NCI-H146 (cell line): ENCODE measurements at places on chromosomes 6 and 20.
A peak's percentile ranks its signal among the peaks of the same experiment; 100 is the strongest.

DNA sequence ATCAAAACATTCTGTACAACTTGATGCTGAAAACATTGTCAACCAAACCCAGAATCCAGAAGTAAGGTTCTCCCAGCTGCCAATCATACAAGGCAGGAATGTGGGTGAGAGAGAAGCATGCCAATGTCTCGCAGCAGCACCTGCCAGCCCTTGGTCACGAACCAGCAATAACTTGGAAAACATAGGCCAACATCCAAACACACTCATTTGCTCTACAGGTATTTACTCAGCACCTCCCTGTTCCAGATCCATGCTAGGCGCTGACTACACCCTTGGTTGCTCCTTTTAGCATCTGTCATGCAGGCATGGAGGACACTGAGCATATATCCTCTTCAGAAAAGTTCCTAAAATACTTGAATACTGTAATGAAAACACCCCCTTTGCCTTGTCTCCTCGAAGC lies 63.6 kb downstream of the FAXC start:
- no peak for DNase-seq

GRCh38 chr6:119799596-119800509 lies 450.3 kb upstream of the MAN1A1 start:
- DNase-seq, result no peak

GRCh38 chr6:105275542-105275941 lies 95.7 kb upstream of the POPDC3 start:
- no peak for DNase-seq

DNA sequence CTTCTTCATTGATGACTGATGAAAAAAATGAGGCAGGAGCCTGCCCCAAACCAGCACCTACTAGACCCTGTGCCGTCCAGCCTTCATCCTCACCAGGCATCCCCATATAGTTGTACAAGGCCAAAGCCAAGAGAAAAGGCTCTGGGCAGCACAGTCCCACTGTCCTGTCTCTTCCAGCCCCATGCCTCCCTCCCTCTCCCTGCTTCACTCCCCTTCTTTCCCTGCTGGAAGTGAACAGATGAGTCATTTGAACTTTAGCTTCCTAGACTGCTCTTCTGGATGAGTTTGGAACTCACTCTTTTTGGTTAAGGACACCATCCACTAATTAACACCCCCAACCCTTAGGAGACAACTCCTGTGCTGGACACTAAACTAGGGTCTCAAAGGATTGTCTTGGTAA lies 235.2 kb downstream of the LRFN2 start:
- no peak for DNase-seq

- no peak for DNase-seq
Measured at GRCh38 chr20:32777177-32777956, 15.2 kb downstream of the DNMT3B start.

DNA sequence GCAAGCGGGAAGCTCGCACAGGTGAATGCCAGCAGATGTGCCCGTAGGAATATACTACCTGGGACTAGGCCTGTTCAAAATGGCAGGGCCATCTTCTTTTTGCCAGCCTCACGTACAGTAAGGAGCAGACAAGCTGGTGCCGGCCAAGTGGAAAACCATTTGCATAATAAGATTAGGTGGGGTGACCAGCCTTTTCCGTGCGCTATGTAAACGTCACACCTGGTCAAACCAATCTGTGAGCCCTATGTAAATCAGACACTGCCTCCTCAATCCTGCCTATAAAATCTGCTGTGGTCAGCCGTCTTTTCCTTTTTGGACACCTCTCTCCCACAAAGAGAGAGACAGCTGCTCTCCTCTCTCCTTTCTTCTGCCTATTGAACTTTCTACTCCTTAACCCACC lies 60.8 kb upstream of the TMEM30A start:
- peak; percentile 73 for DNase-seq

- no peak for DNase-seq
Measured at GRCh38 chr6:120303527-120303926, 954.0 kb upstream of the MAN1A1 start.

GRCh38 chr6:151098166-151098565 lies 141.6 kb upstream of the AKAP12 start:
- DNase-seq, result no peak

GRCh38 chr6:122494665-122495272 lies 23.2 kb upstream of the SERINC1 start:
- DNase-seq, result no peak

DNA sequence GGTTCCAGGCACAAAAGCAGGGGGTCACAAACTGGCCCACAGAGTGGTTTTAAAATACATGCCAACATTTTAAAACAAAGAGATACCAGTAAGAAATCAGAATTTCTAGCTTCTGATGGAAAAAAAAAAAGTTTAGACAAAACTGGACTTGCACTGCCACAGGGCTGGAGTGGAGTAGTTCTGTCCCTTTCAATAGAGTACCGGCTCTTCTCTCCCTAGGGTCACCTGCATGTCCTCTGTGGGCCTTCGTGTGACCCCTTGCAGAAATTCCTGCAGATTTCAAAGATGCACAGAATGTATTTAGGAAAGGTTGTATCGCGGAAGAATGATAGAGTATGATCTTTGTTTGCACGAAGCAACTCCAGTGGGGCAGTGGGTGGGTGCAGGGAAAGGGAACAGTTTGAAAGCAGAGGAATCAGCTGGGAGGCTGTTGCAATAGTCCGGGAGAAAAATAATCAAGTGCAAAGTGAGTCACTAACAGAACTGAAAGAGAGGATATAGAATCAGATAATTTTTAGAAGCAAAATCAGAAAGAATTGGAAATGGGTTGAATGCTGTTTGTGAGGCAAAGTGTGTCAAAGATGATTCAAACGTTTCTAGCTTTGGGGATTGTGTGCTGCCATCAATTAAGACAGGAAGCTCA lies 97.3 kb upstream of the STXBP5 start:
- DNase-seq, result peak; percentile 62

DNA sequence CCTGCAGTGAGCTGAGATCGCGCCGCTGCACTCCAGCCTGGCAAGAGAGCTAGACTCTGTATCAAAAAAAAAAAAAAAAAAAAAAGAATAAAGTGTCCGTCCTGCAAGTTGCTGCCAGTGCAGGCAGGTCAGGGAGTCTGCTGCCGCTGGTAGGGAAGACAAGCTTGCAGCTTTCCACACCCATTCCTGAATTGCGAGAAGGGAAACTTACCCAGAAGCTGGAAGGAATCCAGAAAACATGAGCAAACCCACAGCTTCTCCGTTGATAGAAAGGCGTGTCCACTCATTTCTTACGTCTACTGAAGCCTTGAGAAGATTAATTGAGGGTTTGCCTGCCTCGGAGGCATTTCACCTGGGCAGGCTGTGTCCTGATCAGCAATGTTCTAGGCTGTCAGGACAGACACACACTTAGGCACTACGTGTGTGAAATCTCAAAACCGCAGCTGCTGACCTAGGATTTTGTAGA lies 61.6 kb upstream of the DSP start:
- DNase-seq, result no peak

DNA sequence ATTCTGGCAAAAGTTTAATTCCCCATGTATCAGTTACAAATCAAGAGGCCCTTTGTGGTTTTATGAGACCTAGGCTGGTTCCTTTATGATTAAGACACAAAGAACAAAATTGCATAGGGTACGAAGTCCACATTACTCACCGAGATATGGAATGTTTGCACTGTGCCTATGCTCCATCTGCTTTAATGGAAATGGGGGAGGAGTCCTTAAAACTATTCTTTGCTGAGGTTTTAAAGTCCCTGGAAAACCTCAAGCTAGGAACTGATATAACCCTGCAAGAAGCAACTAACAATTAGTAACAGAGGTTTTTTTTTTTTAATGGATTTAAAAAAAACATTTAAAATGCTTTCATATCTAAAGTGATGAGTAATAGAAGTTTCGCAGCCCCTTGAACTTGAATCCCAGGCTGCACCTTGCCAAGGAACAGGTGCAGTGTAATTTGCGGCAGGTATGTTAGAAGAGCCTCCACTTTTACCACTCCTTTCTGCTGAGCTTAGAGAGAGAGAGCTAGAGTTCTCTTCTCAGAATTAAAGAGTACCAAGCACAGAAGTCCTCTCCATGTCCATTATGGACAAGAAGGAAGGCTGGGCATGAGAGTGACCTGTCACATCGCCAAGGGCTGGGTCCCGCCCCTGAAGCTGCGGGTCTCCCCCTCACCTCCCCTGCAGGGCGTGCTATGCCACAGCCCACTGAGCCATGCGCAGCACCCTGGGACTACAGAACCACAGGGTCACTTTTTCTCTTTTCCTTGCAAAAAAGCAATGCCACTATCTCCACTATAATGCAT lies 2.3 kb downstream of the SERPINB1 start:
- peak; percentile 68 for DNase-seq

DNA sequence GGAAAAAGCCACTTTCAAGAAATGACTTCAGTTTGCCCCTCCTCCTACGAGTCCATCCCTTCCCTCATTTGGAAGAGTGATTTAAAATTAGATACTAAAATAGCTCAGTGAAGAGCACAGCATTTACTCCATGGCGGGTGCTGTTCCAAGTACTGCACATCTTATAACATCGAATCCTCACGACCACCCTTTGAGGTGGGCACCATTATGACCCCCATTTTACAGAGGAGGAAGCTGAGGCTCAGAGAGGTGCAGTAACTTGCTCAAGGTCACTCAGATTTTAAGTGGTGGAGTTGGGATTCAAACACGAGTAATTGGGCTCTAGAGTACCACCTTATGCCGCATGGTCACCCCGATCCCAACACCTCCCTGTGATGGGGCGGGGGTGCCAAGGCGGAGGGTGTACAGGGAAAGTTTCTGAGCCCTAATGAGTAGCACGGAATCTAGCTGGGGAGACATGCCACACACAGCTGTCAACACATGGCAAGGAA lies 25.5 kb downstream of the TTBK1 start:
- no peak for DNase-seq

- no peak for DNase-seq
Measured at GRCh38 chr20:34528921-34529297, 12.7 kb downstream of the DYNLRB1 start.

DNA sequence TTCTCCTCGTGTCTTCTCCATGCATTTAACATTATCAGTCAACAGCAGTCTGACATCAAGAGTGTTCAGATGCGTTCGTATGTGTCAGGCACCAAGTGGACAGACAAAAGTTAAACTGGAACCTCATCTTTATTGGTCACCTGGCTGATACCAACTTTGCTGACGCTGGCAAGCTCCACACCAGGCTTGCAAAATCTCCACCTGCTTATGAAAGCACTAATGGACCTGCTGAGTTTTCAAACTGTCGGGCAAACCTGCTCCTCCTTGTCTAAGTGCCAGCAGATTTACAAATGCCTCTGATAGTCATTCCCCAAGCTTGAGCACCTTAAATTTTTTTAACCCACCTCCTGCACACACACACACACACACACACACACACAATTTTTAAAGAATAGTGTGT lies 27.9 kb upstream of the DSP start:
- peak; percentile 23 for DNase-seq

DNA sequence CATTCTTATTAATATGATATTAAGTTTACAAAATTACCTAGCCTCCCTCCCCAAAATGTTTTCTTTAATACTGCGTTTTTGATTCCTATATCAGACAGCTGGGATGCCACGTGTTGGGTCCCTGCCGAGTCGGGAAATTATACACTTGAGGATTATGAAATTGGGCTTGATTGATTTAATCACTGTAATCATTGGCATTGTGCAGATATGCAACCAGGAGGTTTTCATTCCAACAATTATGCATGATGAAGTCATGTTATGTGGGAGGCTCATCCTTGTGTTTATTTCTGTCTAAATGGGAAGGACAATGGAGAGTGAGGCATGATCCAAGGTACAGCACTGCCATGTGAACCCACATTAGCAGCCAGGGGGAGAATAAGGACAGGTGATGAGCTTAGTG lies 30.6 kb upstream of the RIPOR2 start:
- peak; percentile 79 for DNase-seq

DNA sequence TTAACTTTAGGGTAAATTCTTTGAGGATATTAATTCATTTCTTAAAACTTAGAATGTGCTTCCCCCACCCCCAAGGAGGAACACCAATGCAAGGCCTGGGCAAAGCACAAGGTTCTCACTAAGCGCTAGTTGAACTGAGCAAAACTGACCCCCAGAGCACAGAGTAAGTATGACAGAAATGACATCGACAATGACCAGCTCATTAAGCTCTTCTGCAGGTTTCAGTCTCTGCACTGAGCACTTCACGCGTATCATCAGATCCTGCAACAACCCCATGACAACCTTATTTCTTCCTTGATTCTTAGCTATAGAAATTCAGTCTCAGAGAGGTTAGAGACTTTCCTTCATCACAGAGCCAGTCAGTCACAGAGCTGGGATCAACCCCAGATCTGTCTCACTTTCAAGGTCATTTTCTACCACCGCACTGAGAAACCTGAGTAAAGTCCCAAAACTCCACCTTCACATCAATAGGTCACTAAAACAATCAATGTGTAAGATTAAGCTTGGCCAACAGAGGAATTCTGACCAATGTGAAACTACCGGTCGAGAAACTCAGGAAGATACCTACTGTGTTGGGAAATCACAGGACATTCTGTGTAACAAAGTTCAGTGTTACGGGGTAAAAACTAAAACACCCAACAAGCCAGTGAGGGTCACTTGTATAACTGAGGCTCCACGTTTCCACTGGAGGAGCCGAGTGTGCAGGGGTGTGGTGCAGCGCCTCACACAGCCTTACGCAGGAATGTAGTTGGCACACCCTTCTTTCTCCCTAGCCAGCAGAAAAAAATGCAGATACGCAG lies 129.0 kb upstream of the FOXQ1 start:
- no peak for DNase-seq

- DNase-seq, result no peak
Measured at GRCh38 chr20:752291-752690, 16.0 kb downstream of the SLC52A3 start.

GRCh38 chr6:79215213-79215824 lies 19.2 kb downstream of the HMGN3 start:
- no peak for DNase-seq

- no peak for DNase-seq
Measured at GRCh38 chr6:24448396-24448795, 41.0 kb downstream of the GPLD1 start.

DNA sequence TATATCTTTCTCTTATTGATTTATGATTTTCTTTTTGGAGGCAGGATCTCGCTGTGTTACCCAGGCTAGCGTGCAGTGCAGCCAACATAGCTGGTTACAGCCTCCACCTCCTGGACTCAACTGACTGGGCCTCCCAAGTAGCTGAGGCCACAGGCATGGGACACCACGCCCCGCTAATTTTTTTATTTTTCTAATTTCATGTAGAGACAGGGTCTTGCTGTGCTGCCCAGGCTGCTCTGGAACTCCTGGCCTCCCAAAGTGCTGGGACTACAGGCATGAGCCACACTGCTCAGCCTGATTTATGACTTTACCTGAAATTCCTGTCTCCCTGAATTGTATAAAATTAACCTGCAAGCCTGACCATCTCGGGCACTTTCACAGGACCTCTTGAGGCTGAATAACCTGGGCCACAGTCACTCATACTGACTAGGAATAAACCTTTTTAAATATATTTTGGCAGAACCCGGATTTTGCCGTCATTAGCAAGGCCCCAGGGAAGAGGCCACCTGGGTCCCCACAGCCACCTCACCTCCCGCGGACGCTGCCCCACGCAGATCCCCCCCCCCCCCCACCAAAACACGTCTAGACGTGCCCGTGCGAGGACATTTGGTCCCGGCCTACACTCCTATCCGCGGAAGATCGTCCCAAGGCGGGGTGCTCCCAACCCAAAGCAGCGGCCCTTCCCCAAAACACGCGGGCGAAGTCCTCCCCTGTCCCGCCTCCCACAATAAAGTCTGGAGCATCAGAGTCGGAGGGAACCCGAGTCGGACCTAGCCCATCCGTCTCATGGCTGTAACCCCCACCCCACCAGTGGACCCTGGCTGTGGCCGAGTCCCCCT lies 902 bp downstream of the ZNF337 start:
- peak; percentile 40 for DNase-seq
